NCI-H1930 (cell line): ENCODE measurements at places on chromosomes 11 and 22.

GRCh38 chr11:26043665-26044064 lies 288.3 kb upstream of the ANO3 start:
- no peak for DNase-seq

GRCh38 chr22:46202897-46203600 lies 47.0 kb downstream of the CDPF1 start:
- no peak for DNase-seq

DNA sequence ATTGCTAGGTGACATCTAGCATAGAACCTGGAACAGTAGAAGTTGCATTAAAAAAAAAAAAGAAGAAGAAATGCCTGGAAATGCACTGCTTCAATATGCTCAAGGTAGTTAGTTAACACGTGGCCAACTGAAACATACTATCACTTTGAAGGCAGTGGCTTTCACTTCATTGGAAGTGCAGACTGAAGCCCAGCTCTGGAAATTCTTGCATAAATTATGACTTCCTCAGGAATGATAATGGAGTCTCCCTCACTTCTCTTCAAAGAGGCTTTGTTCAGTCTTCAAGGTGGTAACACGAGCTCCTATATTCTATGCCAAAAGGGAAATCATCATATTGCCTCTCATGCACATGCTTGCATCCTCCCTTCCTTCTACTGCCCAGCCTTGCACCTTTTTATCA lies 715.9 kb upstream of the API5 start:
- DNase-seq = no peak

- peak; percentile 47 for DNase-seq
These were observed 497.2 kb downstream of the NTM start for GRCh38 chr11:131867457-131868257.

DNA sequence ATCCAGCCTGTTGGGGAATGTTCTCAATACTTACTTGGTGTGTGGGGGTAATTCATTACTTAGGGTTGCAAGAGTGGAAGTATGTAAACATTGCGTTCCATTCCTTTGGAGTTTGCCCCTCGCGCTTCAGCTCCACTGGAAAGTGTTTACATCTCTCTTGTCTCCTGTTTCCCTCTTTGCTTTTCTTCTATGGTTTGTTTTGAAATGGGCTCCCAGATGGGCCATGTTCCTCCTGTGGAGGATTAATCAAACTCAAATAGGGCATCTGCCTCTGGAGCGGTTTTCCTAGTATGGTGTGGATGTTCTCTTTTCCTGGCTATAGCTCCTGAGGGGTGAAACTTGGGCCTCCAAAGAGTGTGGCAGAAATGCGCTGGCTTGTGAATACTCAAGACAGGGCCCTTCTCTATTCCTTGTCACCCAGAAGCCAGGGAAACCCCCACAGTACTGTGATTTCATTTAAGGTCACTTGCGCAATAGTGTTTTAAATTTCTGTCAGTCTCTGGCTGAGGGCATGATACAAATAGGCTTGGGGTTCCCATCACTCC lies 51.9 kb downstream of the CD44 start:
- DNase-seq = no peak

DNA sequence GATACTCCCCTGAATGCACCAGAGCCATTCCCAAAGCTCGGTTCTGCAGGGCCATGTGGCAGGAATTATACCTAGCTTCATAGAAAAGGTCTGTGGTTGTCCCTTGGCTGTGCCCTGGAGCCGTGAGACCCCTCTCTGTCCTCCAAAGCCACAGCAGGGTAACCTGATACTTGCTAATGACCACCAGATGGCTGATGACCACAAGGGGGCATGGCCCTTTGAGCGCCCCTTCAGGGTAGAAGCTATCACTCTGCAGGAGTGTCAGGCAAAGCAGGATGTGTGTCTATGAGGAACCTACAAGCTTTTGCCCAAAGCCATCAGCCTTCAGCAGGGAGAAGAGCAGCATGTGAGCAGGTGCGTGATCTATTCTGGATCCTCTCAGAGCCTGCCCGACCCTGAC lies 95.3 kb downstream of the NTM start:
- no peak for DNase-seq

- no peak for DNase-seq
These were observed 36.8 kb upstream of the LARGE1 start for GRCh38 chr22:33957086-33957485.

GRCh38 chr11:17780668-17781067 lies 46.1 kb downstream of the KCNC1 start:
- no peak for DNase-seq

DNA sequence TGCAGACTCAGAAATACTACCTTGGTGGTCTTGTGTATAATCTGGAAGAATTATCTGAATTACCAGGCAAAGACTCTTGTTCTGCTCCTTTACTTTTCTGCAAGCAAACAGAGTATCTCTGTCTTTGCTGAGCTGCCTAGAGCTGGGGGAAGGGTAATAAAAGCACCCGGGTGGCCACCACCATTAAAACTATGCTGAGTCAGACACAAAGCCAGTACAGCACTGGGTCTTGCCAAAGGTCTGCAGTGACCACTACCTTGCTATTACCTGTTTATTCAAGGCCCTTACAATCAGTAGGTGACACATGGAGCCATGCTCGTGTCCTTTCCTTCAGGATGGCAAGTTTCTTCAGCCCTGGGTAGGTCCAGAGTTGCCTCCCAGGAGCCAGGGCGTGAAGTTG lies 420.6 kb upstream of the CNTN5 start:
- DNase-seq = no peak

DNA sequence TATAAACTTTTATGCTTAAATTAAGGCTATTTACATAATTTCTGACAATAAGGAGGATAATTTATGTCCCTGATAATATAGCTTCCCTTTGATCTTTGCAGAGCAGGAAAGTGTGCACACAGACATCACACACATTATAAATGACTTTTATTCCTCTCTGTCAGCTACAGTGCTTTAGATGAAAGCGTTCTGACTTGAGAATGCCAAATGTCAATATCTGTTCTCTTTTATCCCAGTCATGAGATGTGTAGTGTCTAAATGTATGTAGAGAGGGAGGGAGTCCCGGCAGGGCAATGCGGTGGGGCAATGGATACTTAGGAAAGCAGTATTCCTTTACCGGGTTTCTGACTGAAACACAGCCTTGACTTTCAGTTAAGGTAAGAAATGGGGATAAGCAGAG lies 225.4 kb upstream of the CHORDC1 start:
- no peak for DNase-seq

GRCh38 chr11:35116762-35117640 lies 22.0 kb upstream of the CD44 start:
- DNase-seq = no peak

- no peak for DNase-seq
These were observed 26.1 kb downstream of the IRAG1 start for GRCh38 chr11:10667521-10667885.

DNA sequence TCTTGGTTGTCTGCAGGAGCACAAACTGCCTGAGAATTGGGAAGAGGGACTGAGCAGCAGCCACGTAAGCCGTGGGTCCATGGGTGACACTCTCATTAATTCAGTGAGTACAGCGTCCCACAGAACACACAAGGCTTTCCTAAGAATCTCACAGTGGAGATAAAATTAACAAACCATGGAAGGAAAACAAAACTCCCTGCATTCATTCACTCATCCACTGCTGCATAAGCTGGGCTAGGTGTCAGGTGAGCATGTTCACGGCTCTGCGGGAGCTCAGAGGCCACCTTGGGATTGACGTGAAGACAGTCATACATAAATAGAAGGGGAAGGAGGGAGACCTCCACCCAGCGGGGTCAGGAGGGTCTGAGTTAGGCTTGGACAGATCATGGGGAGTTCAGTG lies 1442.7 kb downstream of the TBC1D22A start:
- no peak for DNase-seq

- no peak for DNase-seq
These were observed 33.3 kb upstream of the CACNG2 start for GRCh38 chr22:36736701-36737320.

DNA sequence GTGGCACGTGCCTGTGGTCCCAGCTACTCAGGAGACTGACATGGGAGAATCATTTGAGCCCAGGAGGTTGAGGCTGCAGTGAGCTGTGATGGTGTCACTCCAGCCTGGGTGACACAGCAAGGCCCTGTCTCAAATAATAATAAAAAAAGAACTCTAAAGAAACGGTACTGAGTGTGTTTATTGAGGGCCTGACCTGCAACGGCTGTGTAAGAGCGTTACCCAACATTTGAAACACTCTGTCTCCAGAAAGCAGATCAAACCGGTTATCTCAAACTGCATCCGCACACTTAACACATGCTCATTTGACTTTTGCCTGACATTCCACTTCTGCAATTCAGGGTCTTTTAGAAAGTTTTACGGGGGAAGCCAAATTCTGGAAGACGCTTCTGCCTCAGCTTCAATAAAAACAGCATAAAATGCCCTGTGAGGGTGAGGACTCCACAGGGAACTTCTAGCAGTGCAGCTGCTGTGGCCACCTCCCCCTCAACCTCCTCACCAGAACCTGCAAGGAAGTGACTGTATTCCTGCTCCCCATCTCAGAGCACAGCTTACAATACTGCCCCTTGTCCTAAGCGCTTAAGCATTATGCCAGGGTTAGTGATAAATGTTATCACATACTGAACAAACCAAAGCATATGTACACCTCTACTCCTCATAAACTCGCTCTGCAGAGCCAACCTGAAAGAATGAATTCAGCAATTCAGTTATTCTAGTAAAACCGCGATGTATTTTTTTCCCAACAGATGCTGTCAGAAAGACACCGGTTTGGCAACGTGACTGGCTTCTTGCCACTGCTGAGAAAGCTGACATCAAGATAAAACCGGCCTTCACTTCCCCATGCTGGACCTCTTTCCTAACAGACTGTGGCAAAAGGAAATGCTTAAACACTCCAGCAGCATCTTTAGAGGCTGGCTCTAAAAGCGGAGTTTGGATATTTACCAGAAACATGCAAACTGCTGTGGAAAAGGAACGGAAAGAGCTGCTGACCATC lies 52.2 kb downstream of the PRDM10 start:
- no peak for DNase-seq

DNA sequence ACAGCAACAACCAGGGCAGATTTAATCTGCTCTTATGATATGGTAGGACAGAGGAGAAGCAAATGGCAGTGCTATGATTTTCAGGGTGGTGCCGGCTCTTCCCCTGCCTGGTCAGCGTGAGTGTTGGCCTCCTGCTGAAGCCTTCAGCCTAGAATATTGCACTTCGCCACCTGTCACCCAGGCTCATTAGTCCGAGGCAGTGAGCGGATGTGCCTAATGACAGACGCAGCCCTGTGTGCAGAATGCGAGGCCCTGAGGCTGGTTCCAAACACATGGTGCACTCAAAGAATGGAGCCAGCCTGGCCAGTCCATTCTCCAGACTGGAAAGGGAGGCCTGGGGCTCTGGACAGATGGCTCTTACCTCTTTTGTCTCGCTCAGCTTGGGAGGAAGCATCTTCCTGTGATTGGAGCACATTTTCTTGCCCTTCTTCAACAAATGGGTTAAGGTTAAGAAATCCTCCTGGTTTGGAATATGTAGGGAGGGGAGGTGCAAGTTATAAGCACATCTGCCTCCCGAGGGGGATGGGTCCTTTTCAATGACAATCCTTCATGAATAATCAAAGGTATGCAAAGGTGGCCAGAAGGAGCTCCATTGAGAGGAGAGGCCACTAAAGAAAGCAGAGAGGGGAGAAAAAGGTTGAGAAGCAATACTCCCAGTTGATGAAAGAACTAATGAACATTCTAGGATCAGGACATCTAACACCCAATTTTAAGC lies 39.7 kb upstream of the GALNT18 start:
- DNase-seq = no peak

- no peak for DNase-seq
These were observed 24.5 kb downstream of the MCHR1 start for GRCh38 chr22:40703736-40704135.

GRCh38 chr11:114215428-114215827 lies 80.8 kb upstream of the NNMT start:
- DNase-seq = no peak

DNA sequence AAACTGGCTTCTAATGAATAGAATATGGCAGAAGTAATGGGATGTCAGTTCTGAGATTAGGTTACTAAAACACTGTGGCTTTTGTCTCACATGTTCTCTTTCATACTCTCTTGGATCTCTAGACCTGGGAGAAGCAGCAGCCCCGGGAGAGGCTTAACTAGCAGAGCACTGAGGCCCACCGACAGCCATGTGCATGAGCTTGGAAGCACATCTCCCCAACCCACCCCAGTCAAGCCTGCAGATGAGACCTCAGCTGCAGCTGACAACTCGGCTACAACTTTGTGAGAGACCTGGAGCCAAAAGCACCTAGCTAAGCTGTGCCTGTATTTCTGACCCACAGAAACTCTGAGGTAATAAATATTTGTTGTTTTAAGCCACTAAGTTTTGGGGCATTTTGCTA lies 100.8 kb downstream of the TRIM29 start:
- DNase-seq = no peak

DNA sequence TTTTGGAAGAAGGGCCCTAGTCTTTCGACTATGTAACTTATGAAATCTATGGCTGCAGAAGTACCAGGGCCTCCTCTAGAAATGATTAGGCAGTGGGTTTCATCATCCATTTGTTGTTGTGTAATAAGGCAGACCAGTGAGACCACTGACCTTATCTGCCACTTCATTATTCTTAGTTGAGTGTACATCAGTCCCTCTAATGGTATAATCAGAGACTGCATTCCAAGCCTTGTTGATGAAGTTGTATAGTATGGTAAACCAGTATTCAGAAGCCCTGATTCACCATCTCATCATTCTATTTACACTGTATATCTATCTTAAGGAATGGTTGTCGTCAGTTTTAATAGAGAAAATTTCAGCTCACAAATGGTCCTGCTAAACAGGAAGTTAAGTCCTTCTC lies 32.2 kb upstream of the GRIA4 start:
- no peak for DNase-seq

- DNase-seq = no peak
These were observed 61.4 kb upstream of the ARFGAP3 start for GRCh38 chr22:42918500-42918899.

- DNase-seq = no peak
These were observed 15.5 kb upstream of the C1QTNF4 start for GRCh38 chr11:47609675-47610074.

- no peak for DNase-seq
These were observed 270.3 kb upstream of the KIRREL3 start for GRCh38 chr11:127270851-127271250.

DNA sequence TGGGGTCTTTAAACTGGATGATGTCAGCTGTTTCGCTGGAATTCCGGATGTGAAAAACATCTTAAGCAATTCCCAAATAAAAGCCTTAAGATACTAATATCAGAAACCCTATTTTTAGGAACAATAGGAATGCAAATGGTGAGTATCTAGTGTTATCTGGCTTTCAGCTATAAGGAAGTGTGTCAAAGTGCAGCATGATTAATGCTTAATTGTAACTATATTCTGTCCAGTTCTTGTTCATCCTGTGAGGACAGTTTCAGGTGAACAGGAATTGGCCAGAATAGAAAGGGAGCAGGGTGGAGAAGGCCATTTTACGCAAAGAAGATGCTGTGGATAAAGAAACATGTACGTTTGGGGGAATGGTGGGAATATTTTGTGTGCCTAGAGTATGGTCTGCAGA lies 108.2 kb downstream of the RASSF10 start:
- DNase-seq = no peak
